ENCODE measurements at places on chromosomes 2 and 18. TPM values are rescaled to one million over a fixed set of nuclear protein-coding genes. Genes with fewer than 3 reads are reported as not detected.

The SCN9A gene
- polyA plus RNA-seq = 0.49 TPM

The ANKRD30B gene
- not detected for polyA plus RNA-seq

The SLC1A4 gene
- polyA plus RNA-seq = 7.0 TPM

GRCh38 chr2:221571025-221571550 is 1.0 kb downstream of the EPHA4 start:
- DNase-seq = no peak

DNA sequence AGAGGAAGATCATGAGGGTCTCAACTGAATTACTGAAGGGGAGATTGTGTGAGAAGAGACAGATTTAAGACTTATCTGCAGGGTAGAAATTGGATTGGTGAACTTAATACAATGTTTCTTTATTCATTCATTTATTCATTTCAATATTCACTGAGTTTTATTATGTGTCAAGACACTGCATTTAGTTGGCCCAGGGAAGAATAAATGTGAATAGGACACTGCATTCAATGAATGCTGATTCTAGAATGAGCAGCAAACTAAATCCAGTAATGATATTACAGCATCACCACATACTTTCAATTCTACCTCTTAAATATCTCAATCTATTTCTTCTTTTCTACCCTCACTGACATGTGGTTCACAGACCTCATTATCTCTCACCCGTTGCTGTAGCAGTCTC is 149.0 kb upstream of the TACR1 start:
- DNase-seq = no peak

DNA sequence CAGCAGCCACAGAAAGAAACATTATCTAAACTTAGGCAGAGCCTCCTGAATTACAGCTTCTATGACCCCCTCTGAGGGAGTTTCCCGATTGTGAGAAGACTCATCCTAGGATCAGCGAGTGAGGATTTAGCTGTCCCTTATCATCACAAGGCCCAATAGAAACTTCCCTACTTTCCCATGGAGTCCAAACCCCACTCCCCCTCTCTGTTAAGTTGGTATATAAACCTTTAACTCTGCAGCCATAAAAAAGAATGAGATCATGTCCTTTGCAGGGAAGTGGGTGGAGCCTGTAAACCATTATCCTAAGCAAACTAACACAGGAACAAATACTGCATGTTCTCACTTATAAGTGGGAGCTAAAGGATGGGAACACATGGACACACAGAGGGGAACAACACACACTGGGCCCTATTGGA is 78.8 kb downstream of the MYL12B start:
- no peak for DNase-seq

DNA sequence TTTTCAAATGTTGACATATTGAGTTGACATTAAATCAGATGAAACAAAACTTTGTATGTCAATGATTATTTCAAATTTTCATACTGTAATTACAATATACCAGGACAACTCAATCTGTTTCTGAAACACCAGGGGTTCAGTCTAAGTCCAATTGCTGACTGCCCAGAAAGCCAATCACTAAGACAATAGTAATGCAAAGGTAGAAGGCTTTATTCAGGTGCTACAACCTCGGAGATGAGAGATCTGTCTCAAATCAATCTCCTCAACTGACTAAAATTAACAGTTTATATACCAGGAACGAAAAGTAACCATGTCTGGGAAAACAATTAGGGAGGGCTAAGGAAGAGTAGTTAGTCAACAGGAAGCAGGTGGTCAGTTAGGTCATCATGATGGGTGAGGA is 1400.4 kb downstream of the SUCLG1 start:
- DNase-seq = no peak

GRCh38 chr18:25979369-25980040 is 110.9 kb downstream of the SS18 start:
- DNase-seq = no peak

DNA sequence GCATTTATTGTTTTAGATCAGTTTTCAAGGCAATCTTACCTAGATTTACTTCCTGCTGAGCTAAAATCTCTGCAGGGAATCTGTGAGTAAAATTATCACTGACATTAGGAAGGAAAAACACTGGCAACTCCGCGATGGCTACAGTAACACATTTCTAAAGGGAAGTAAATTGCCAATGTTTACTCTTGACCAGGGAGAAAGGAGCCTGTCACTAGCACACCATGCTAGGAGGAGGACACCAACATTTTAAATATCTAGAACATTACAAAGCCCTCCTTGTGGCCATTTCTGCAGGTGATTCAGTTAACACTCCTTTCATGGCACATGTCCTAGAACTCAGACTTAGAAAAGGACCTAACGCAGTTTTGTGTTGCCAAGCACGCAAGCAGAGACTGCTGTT is 58.4 kb downstream of the TCF4 start:
- no peak for DNase-seq
